ENCODE measurements at places on chromosomes 6 and 20.
A peak's percentile ranks its signal among the peaks of the same experiment; 100 is the strongest.

DNA sequence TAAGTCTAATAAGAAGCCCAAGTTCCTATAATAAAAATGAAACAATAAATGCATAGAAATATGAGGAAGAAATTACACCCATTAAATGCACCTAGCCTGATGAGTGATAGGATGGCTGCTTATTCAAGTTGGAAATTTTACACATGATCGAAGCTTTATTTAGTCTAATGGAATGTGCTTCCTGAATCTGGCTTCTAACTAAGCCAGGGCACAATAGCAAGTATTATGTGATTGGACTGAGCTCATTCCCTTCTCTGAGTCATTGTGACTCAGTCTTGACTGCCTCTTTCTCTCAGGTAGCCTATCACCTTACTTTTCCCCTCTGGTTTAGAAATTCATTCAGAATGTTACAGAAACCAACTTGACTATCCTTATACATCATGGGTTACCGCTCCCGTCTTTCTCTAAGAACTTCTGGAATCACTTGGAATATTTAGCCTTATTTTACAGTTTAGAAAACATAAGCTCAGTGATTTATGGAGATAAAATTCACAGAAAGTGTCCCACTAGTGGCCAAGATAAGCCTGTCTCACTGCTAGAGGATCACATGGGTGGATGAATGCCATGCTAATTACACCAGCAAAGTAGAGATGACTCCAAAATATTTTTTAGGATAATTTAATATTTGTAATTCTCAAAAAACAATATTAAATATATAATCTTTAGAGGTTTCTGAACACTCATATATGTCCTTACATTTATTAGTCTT, 505.3 kb upstream of the JAG1 start:
- peak; percentile 62 for DNase-seq

GRCh38 chr20:41344477-41344876, 3.9 kb downstream of the LPIN3 start:
- no peak for DNase-seq

DNA sequence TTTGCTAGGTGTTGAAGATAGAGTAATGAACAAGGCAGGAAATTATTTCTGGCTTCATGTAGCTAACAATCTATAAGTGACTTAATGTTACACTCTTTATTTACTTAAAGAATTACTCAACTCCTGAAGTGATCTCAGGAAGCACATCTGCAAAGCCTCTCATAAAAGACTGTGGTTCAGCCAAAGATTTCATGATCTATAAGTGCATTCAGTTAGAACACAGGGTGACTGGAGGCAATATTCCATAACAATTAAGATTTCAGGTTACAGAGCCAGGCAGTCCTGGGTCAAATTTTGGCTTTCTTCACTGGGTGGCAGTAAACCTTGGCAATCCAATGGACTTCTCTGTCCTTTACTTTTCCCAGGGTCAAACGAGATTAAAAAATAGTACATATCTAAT, 204.0 kb downstream of the TPBG start:
- no peak for DNase-seq

DNA sequence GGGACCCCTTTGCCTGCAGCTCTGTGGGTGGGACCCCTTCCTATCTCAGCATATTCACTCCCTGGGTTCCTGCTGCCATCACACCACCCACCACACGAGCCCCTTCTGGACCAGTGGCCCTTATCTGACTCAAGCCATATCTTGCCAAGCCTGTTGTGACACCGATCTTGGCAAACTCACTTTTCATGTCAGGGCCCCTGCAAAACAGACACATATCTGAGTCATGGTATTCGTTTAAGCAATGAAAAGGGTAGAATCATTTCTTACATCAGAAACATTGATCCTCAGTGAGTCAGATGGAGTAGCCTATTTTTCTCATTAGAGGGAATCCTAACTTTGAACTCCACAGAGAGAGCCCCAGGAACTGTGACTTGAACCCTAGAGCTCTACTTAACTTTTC, 10.6 kb downstream of the RAET1E start:
- DNase-seq: peak; percentile 43

DNA sequence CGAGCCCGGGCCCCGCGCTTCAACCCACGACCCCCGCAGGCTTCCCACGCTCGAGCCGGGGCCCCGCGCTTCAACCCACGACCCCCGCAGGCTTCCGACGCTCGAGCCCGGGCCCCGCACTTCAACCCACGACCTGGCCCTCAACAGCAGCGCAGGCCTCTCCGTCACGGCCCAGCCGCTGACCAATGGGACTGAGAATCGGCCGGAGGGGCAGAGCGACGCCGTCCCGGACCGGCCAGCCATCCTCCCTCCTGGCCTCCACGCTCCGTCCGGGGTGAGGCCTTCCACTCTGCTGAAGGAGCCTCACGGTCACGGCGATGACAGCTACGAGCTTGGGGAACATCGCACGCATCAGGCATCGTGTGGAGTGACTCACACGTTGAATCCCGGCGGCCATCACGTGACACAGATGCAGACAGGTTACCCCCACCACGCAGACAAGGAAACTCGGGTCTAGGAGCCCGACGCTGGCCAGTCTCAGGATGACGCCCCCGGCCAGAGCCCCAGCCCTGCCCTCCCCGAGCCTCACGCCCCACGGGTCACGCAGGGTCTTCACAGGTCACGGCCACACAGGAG, 6.1 kb downstream of the KCNQ2 start:
- no peak for DNase-seq

- no peak for DNase-seq
Observed at GRCh38 chr6:45898941-45899682, 116.5 kb downstream of the CLIC5 start.
